Activated CD8-positive, alpha-beta memory T cell treated with anti-CD3 and anti-CD28 coated beads for 1 hour (primary cell): ENCODE measurements at places on chromosomes 16 and 17.

- DNase-seq = no peak
Measured at GRCh38 chr17:56678249-56679114, 85.0 kb downstream of the NOG start.

- no peak for DNase-seq
Measured at GRCh38 chr16:28110074-28110473, 46.6 kb upstream of the GSG1L start.

- DNase-seq = no peak
Measured at GRCh38 chr16:87212026-87212425, 105.2 kb downstream of the C16orf95 start.

- DNase-seq = no peak
Measured at GRCh38 chr16:49856672-49857330, 889 bp upstream of the ZNF423 start.

- DNase-seq = no peak
Measured at GRCh38 chr16:35431829-35432663, 1972.6 kb downstream of the TP53TG3F start.

DNA sequence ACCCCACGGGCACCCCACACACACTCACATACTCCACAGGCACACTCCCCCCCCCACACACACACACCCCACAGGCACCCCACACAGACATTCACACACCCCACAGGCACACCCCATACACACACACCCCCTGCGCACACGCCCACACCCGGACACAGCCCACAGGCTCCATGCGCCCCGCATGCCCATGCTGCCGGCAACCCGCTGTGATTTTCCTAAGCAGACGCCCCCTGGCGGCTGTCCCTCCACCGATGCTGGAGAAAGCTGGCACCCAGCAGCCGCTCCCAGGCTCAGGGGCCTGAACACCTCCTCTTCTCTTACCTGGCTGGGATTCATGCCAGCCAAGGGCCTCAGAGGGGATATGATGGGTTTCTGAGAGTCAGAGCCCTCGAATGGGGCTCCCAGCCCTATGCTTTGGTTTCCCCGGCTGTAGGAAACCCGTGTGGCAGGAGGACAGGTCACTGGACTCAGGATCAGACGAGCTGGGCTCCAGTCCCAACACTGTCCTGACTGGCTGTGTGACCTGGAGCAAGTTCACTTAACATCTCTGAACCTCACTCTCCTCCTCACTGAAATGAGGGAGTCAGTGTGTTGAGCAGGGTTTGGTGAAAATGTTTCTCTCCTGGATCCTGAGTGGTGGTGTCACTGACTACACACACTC, 19.6 kb upstream of the TNFRSF13B start:
- DNase-seq = peak; percentile 44

GRCh38 chr17:3944485-3945388, 19.5 kb downstream of the ATP2A3 start:
- DNase-seq = peak; percentile 39
